ENCODE measurements at places on chromosomes 5 and 9.

DNA sequence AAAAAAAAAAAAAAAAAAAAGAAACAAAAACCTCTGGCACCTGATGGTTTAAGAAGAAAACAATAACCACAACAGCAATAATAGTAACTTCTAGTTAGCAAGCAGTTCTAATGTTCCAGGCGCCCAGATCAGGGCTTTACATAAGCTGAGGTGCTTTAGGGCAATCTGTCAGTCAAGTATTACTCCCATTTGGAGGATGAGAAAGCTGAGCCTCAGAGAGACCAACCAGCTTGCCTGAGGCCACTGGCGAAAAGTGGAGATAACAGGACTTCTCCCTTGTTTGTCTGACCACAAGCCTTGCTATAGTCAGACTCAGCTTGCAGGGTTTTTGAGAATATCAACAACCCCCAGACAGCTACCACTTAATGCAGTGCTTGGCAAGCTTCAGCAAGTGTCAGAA, 83.5 kb upstream of the BOD1 start:
- DNase-seq: no peak

DNA sequence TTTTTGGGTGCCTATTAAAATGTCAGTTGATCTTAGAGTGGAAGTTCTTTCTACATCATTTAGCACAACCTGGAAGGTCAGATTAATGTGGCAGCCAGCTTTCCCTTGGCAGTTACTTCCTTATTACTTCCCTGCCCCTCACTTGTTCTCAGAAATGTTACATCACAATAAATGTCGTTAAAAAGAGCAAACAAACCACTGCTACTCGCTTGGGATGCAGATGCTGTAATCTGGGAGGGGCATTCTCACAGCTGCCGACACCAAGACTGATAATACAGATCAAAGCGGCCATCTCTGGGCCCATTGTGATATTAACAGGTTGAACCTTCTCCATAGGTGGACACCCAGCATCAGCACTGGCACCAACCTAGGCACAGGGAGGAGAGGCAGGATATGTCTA, 29.3 kb downstream of the PLAC8L1 start:
- DNase-seq: no peak

- no peak for DNase-seq
Observed at GRCh38 chr9:129026442-129027223, 1.5 kb downstream of the SH3GLB2 start.

- no peak for DNase-seq
Observed at GRCh38 chr5:120365656-120366446, 98.2 kb upstream of the PRR16 start.

- peak; percentile 48 for DNase-seq
Observed at GRCh38 chr9:7935681-7936080, 136.1 kb upstream of the DMAC1 start.

DNA sequence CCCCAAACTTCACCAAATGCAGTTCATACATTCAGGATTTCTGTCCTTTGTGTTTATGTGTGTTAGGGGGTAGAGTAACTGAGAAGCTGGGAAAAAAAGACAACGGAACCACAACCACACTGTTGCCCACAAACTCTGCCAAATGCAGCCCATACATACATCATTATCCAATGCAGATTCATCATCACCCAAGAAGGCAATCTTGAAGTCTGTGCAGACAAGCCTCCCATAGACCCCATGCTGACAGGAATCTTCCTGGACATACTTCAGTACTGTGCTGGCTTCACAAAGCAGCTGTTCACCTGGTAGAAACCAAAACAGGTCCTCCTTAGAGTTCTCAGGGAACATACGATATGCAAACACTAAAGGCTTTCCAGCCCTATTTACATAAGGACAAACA, 38.9 kb downstream of the MTMR12 start:
- DNase-seq: no peak

- no peak for DNase-seq
Observed at GRCh38 chr9:19432473-19432872, 23.7 kb downstream of the ACER2 start.

DNA sequence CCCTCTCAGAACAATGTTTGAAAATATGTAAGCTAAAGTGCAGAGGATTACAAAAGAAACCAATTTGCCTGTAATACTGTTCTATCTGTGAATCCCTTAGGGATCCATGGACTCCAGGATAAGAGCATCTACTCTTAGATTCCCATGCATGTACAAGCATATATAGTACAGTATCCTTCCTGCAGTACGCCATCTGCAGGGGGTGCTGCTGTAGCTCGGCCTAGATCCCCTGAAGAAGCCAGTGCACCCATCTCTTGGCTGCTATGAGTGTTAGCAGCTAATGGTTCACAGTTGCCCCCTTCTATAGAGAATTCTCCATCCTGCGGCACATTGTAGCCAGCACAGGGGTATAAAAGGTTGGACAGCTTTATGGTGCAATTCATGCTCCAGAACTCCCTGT, 61.8 kb upstream of the SLC30A5 start:
- no peak for DNase-seq

GRCh38 chr9:95936579-95937075, 61.1 kb downstream of the ERCC6L2 start:
- no peak for DNase-seq

DNA sequence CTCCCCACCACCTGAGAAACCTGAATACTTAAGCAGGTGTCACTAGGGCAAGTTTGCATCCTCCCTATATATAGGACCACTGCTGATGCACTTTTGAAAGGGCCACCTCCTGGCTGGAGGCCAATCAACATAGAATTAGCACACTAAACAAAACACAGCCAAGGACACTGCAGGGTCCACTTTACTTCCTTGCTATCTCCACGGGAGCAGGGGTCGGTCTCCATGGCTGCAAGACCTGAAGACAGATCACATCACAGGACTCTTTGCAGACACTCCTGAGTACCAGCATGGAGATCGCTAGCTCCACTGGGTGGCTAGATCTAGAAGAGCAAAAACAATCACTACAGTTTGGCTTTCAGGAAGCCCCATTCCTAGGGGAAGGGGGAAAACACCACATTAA, 72.3 kb downstream of the C9orf153 start:
- no peak for DNase-seq

DNA sequence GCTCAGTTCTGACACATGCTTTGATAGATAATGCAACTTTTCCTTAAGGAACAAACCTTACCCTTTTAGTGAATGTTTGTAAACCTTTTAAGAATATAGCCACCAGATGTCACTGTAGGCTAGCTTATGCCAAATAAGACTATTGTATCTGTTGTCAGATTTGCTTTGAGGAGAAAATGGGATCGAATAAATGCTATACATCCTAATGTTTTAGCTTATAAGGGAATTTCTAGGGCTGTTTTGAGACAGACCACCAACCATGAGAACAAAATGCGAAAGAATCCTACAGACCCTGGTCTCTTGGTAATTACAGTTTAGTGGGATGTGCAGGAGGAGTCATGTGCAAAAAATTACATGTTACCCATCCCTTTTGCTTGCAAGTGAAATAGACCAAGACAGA, 127.6 kb upstream of the NMUR2 start:
- peak; percentile 82 for DNase-seq

DNA sequence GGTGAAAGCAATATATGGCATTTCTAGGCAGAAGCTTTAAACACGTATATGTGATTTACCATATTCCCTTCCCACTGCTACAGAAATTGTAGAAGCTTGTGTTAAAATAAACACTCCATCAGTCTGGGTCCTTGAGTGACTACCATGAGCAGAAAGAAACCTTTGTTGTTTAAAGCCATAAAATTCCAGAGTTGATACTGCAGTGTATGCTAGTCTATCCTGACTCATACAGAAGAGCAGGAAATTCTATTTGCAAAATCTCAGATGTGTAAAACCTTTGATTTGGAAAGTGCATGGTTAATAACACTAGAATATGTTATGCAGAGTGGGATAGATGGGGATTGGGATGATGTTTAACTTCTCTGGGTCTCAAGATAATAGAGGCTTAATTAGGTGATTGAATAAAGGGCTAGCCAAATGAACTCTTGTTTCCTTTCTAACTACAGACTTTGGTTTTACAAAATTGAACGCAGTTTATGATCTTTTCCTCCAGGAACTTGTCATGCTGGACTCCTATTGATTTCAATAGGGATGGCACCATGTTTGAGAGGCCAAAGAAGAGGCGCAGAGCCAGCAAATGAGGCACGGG, 282.7 kb upstream of the VLDLR start:
- DNase-seq: no peak

- no peak for DNase-seq
Observed at GRCh38 chr5:19492861-19493260, 495.1 kb downstream of the CDH18 start.

GRCh38 chr9:129602598-129603415, 18.1 kb downstream of the C9orf50 start:
- no peak for DNase-seq

GRCh38 chr5:174412374-174412773, 312.0 kb upstream of the MSX2 start:
- DNase-seq: peak; percentile 55

GRCh38 chr9:10079284-10079964, 533.4 kb downstream of the PTPRD start:
- DNase-seq: no peak
